Peyer's patch (tissue), 4 donors: ENCODE measurements at places on chromosomes 7 and 10. TPM values are rescaled to one million over a fixed set of nuclear protein-coding genes. Genes with fewer than 3 reads are reported as not detected.

TMEM209 gene
- total RNA-seq = 11.6 TPM

FFAR4 gene
- 2.5 TPM for total RNA-seq

ZNF365 gene
- not detected for total RNA-seq

SCART1 gene
- 12.4 TPM for total RNA-seq

IQUB gene
- not detected for total RNA-seq

CALHM3 gene
- not detected for total RNA-seq

C7orf57 gene
- not detected for total RNA-seq

CASP2 gene
- 43.7 TPM for total RNA-seq

PRKCQ gene
- 2.4 TPM for total RNA-seq

ARHGAP22 gene
- total RNA-seq = 10.7 TPM

TMEM243 gene
- total RNA-seq = 48.9 TPM

SPDYE2 gene
- total RNA-seq = not detected

FAM180A gene
- total RNA-seq = not detected

DNA sequence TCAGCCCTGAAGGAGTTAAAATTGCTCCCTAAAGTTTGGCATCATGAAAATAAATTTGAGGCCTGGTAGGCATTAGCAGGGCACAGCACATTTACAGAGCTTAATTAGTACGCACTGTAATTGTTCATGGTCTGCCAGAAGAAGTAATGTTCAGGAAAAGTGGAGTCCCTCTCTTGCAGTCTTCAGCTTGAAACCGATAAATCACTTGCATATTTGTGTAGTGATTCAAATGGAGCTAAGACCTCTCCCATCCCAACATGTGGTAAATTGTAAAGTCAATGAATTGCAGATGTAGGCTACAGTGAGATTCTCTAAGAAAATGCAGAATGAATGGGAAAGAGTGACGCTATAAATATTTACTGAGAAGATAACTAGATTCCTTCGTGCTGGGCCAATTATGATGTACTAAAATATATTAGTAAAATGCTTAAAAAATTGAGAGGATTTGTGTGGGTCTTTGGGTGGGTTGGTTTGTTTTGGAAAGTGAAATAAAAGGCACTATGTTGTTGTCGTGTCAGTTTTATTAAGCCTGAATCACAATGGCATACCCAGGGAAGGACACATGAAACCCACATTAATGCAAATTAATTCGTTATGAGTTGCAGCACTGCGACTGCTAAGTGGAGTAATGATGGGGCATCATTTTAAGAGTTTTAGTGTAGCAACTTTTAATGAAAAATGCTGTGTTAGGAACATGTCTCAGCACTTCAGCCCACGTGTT, 8.4 kb downstream of the TCF7L2 start:
- DNase-seq = no peak

DNA sequence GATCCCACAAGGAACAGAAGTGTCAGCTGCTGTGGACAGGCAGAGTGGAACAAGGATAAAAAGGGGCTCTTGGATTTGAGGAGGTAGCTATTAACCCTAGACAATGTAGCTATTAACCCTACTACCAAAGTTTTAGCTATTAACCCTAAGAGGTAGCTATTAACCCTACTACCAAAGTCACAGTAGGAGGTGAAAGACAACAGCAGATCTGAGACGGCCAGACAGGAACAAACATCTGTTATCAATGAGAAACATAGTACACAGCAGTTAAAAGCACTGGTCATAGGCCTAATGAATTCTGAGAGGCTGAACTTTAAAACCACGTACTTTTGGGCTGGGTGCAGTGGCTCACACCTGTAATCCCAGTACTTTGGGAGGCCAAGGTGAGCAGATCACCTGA, 11.9 kb downstream of the ERCC6 start:
- no peak for DNase-seq

GRCh38 chr10:22792161-22792560, 77.8 kb upstream of the PIP4K2A start:
- DNase-seq = no peak

DNA sequence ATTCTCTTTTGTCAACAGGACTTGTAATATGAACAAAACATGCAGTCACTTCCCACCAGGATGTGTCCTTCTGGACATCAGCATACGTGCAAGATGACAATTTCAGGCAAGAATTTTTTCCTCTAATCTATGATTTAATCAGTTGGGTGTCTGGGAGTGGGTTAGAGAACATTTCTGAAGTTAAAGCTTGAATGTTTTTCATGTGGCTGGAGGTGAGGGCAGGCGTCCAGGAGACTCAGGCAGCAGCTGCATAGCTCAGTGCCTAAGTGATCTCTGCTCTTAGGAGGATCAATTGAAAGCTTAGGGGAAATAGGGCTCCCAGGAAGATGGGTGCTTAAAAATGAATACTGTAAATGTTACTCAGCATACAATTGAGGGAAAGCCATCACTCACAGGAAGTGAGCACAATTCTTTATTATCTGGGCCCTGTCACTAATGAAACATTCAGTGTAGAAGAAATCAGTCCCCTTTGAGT, 457.6 kb upstream of the KLF6 start:
- DNase-seq = no peak

- DNase-seq = peak; percentile 86
Measured at GRCh38 chr7:105429746-105430612, 41.3 kb upstream of the SRPK2 start.

- no peak for DNase-seq
Measured at GRCh38 chr7:133568544-133568943, 315.7 kb downstream of the EXOC4 start.

GRCh38 chr7:151249732-151250072, 1.2 kb upstream of the SMARCD3 start:
- no peak for DNase-seq

GRCh38 chr10:80110986-80111385, 21.5 kb upstream of the PLAC9 start:
- DNase-seq = no peak

GRCh38 chr10:127734753-127735152, 2.2 kb upstream of the FOXI2 start:
- no peak for DNase-seq

DNA sequence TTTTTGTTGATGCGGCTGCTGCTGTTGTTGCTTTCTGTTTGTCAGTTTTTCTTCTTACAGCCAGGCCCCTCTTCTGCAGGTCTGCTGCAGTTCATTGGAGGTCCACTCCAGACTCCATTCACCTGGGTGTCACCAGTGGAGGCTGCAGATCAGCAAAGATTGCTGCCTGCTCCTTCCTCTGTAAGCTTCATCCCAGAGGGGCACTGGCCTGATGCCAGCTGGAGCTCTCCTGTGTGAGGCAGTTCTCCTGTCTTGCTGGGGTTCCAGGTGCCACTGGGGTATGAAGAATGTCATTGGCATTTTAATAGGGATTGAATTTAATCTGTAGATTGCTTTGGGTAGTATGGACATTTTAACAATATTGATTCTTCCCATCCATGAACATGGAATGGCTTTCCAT, 308.5 kb upstream of the MEOX2 start:
- no peak for DNase-seq

DNA sequence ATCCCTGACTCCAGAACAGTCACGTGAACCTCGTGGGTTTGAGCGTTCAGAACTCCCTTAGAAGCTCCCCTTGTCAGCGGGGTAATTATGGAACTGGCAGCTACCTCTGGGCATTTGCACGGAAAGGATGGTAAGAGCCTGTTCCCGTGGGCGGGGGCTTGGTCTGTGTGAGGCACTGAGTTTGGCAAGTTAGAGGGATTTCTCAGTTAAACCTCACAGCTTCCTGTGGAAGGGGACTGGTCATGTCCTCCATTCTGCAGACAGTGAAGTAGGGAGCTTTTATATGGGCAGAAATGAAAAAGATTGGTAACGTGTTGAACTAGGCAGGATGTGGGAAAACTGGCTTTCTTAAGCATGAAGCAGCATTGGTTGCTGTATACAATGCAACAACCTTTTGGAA, 16.0 kb downstream of the PALD1 start:
- no peak for DNase-seq

DNA sequence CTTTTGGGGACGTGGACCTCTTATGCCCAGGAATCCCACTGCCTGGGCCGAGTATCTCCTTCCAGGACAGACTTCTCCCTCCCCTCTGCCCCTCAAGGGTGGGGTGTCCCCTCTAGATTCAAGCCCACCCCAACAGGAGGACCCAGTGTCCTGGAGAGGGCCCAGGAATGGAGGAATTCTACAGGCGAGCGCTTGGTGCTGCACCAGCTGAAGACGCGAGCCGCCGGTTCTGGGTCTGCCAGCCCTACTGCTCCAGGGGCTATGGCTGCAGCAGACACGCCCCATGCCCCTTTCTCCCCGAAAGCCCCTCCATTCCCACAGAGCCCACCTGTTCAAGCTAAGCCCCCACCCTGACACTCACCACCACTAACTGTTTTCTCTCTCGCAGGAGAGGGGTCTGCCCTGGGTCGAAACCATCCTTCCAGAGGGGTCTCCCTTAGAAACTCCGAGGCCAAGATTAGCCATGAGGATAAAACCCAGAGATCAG, 8.6 kb downstream of the CRYGN start:
- DNase-seq = no peak

- no peak for DNase-seq
Measured at GRCh38 chr10:8072211-8072610, 17.7 kb downstream of the GATA3 start.

- DNase-seq = no peak
Measured at GRCh38 chr10:62810156-62810902, 5.8 kb downstream of the ADO start.

DNA sequence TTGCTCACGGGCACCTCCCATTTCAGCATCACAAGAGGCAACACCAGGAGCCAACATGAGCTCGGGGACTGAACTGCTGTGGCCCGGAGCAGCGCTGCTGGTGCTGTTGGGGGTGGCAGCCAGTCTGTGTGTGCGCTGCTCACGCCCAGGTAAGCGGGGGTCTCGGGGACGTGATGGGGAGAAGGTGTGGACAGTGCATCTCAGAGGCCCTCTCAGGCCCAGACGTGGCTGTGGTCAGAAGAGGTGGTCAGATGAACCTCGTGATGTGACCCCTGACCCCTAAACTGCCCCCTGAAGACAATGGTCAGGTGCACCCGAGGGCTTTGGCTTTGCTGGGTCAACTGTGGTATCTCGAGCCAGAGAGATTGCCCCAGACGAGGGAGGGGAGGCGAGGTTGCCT, 6.1 kb downstream of the LAT2 start:
- no peak for DNase-seq

GRCh38 chr7:90660100-90660499, 64.0 kb downstream of the CDK14 start:
- no peak for DNase-seq

- no peak for DNase-seq
Measured at GRCh38 chr7:123999703-124000102, 33.2 kb downstream of the TMEM229A start.
